ENCODE measurements at places on chromosomes 3 and 15.

DNA sequence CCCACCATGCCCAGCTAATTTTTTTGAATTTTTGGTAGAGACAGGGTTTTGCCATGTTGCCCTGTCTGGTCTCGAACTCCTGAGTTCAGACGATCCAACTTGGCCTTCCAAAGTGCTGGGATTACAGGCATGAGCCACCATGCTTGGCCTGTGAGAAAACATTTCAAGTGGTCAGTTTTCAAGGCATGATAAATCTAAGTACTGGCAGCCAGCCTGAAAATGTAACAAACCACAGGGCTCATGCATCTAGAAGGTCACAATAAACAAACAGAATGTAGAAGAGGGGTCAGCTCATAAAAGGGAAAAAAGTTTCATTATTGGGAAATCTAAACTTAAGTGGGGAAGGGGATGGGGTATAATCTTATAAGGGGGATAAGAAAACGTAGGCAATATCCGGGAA, 39.9 kb downstream of the PPCDC start:
- DNase-seq, result peak; percentile 31

- DNase-seq, result peak; percentile 70
These were observed 88.9 kb downstream of the EOMES start for GRCh38 chr3:27633224-27633545.

GRCh38 chr15:96037584-96037983, 292.9 kb upstream of the NR2F2 start:
- DNase-seq, result no peak

DNA sequence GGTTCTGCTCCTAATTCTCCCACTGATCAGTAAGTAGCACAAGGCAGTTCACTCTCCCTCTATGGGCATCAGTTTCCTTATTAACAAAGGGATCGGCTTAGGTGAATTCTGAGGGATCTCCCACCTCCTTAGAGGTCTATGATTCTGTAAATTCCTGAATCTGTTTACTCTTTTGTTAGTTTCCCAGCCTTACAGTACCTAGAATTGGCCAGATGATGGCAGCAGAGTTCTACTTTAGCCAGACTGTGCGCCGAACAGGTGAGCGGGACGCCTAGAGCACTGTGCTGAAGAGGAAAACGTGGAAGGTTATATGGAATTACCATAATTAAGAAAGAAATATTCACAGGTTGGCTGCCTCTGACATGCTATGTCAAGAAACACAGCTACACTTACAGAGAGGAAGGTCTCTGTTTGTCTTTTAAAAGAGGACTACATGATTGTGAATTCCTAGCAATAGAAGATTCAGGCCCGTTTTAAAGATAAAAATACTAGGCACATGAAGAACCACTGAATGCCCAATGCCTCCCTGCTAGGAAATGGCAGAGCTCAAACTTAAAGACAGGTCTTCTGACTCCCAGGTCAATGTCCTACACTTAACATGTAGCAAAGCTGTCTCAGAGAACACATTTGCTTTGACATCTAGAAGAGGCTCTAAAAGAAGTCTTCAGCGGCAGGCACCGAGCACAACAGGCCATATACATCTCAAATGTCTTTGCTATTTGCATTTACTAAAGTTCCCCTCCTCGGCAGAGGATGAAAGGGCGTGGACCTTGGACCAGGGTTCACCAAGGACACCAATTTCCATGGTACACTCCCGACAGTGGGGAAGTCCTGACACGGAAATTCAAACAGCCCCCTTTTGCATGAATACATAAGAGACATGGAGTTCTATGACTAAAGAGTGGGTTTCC, 259.9 kb downstream of the FGF12 start:
- DNase-seq, result peak; percentile 34

- no peak for DNase-seq
These were observed 26.0 kb downstream of the RPN1 start for GRCh38 chr3:128624526-128625138.

- DNase-seq, result no peak
These were observed 186.3 kb downstream of the SATB1 start for GRCh38 chr3:18238746-18239331.

DNA sequence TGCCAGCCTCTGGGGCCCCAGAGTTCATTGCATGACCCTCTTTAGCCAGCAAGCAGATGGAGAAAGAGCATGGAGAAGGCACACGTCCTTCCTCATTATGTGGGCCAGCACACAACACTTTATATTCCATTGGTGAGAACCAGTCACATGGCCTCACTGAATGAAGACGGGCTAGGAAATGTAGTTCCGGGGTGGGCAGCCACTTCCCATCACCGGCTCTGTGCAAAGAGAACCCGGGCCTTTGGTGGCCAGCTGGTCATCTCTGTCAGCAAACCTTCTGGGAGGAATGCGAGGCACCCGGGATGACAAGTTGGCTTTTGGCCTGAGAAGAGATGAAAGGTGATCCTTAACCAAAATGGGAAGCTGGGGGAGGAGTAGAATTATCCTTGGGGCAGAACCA, 90.2 kb upstream of the VGLL4 start:
- DNase-seq, result no peak

DNA sequence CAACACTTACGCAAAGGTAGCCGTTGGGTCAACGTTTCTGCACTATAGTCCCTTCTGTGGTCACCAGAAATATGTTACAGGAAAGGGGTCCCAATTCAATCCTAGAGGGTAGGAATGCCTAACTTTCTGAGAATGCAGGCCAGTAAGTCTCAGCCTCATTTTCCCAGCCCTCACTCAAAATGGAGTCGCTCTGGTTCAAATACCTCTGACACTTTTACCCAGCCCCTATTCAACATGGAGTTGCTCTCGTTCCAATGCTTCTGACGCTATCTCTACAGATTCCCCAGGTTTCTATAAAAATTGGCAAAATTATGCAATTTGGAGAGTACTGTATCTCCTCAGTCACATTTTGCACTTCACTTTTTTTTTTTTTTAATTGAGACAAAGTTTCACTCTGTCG, 39.7 kb downstream of the ZNF445 start:
- DNase-seq, result no peak

Data from AG10803 (cell line).